Left colon (tissue), 2 donors: ENCODE measurements at places on chromosomes 3 and 15. TPM values are rescaled to one million over a fixed set of nuclear protein-coding genes. Genes with fewer than 3 reads are reported as not detected.

Gene GABRB3
- total RNA-seq: 5.5 TPM

Gene CCR8
- not detected for total RNA-seq

Gene STRIT1
- total RNA-seq: not detected

Gene CPA3
- 1.9 TPM for total RNA-seq

Gene FBXW12
- total RNA-seq: not detected

Gene LRRC31
- 62.9 TPM for total RNA-seq

Gene RTP3
- not detected for total RNA-seq

Gene SNTN
- 0.39 TPM for total RNA-seq

Gene C3orf18
- total RNA-seq: 2.1 TPM

DNA sequence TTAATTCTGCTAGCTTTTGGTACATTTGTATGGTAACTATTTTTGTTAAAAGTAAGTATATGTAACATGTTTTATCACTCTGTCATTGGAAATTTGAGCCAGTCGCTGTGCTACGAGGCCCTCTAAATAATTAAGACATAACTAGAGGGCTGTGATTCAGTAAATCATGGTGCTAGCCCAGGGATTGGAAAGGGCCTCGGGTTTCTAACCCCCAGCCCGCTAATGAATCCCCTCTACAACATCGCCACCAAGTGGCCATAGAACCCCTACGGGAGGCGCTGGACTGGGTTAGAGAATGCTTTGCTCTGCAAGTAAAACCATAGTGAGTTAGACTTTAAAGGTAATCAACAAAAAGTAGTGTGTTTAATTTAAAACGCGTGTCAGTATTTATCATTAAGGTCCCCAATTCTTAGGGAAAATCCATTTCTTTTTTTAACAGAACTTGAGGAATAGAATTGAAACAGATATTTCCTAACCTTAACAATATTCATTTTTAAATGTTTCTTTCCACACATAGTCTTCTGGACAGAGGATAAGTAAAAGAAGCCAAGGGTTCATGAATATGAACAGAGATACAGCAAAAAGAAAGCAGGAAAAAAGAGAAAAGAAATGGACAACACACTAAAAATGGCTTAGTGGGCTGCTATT is 744.7 kb downstream of the EPHA3 start:
- DNase-seq: no peak

DNA sequence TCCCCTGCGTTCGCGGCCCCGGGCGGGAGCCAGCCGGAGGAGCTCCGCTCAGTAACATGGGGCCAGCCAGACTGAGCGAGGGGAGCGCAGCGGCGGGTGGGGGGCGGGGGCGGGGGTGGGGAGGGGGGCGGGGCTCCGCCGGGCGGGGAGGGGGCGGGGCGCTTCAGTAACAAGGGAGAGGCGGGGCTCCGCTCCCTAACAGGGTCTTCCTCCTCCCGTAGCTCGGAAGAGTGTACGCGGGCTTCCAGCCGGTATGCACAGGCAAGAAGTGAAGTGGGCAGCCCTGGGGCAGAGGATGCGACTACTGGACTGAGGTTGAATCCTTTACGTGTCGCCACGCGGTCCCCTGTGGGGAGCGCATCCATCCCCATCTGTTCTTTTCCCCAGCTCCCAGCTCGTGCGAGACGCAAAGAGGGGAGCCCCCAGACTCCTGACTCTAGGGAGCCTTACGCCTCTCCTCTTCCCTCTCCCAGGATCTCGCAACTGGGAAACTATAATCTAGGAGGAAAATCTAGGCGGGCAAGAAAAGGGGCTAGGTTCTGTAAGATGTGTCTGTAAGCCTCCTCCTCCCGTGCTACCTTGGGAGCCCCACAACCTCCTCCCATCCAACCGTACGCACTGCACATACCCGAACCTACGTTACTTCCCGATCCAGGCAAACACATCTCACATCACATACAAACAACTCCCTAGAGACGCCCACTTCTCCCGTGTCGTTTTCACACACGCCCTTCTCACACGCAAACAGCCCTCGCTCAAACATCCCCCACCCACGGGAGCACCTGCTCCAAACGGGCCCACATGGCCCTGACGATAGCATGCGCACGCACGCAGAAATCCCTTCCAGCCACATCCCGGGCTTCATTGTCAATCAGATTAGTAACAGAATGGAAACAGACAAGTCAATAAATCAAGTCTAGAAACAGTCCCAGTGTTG is at the start of gene SHF:
Gene SHF, minus strand, starts transcription at position 73 of the 937 bp plus-strand sequence. Its CDS starts 15 bp downstream, at position 58.
- DNase-seq: peak; percentile 73

- DNase-seq: no peak
Measured at GRCh38 chr15:97576929-97577645, 383.4 kb upstream of the ARRDC4 start.

DNA sequence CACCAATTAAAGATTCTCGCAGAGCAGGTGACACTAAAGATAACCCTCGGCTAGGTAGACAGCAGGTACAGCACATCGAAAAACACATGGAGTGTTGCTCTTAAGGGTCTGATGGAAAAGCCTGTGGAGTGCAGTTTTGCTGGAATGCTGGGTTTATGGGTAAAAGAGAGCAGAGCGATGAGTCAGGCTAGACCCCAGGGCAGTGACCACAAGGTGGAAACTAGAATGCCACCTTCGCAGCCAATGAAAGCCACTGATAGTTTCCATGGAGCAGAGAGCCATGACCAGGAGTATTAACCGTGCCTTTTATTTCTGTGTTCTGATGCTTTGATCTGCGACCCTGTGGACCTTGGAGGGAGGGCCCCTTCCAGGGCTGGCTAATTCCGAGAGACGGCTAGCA is 149.8 kb downstream of the GABRB3 start:
- DNase-seq: no peak

GRCh38 chr15:39934397-39935071 is 619 bp downstream of the EIF2AK4 start:
- no peak for DNase-seq

DNA sequence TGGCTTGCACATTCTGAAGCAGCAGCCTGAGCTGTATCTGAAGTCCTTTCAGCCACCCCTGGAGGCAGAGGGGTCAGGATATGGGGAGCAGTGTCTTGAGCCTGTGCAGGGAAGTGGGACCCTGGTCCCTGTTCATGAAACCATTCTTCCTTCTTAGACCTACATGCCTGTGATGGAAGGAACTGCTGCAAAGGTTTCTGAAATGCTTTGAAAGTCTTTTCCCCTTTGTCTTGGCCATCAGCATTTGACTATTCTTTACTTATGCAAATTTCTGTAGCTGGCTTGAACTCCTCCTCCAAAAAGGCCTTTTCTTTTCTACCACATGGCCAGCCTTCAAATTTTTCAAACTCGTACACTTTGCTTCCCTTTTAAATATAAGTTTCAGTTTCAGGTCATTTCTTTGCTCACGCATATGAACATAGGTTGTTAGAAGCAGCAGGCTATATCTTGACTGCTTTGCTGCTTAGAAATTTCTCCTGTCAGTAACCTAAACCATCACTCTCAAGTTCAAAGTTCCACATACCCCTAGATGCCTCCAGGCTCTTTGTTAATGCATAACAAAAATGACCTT is 62.3 kb downstream of the GALK2 start:
- DNase-seq: no peak

DNA sequence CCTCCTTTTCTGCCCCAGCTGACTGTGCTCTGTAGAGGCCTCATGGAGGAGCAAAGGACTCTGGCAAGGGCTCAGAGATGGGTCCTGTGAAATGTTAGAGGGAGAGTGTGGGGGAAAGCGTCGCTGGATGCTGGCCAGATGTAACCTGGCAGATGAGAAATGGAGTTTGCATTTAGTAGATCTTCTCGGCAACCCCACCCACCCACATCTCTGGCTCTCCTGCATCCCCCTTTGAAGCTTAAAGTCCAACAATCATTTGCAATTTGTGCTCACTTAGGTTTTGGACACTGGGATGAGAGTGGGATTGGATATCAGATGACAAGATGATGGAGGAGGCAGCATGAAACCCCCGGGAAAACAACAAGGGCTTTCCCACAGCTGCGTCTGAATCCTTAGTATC is 523.6 kb upstream of the MCTP2 start:
- DNase-seq: no peak

- no peak for DNase-seq
Measured at GRCh38 chr3:78506581-78507195, 1261.1 kb downstream of the ROBO1 start.

DNA sequence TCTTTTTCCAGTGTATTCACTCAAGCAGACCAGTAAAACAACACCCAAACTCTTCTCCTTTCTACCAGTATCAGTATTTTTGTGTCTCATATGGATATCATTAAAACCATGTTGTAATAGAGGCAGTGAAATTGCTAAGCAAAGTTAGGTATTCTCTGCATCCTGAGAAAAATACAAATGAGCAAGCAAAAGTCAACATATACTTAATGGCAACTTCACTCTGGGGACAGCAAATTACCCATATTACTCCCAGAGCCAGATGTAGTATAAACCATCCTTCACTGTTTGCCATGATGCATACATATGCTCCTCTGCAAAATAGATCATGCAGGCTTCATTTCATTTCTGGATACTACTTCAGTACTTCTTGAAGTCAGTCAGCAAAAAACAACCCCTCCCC is 22.1 kb downstream of the UBA5 start:
- no peak for DNase-seq

DNA sequence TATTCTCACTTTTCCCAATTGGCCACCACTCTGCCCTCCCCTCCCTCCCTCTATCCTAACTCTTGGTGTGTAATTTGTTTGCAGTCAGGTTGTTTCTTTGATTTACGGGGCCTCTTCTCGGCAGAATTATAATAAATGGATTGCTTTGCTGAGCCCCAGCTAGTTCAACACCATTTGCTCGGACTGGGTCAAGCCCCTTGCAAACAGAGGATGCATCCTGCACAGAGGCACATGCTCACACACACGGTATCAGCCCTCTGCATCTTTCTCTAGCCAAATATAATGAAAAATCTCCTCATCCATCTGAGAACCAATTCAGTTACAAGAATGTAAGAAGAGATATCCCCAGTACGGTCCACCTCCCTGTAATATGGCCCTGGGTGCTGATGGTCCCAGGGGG is 97.7 kb downstream of the EPHB1 start:
- no peak for DNase-seq

DNA sequence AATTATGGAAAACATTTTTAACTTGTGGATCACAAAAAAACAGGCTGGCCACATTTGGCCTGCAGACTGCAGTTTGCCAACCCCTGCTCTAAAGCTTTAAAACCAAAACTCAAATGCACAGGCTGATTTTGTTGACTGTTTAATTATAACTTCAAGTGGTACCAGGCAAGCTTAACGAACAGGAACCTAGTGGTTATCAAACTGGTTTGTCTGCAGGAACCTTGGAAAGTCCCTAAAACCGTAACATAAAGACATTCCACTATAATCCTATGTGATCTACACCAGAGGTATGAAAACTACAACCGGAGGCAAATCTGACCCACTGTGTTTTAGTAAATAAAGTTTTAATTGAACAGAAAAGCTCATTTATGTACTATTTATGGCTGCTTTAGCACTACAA is 52.4 kb downstream of the TBL1XR1 start:
- DNase-seq: no peak

- DNase-seq: peak; percentile 45
Measured at GRCh38 chr3:160754371-160754854, 1.6 kb upstream of the PPM1L start.
